Mesothelial cell of epicardium (in vitro differentiated cells): ENCODE measurements at places on chromosomes 5 and 9.

- DNase-seq: no peak
Observed at GRCh38 chr5:168209244-168209995, 82.0 kb upstream of the WWC1 start.

- no peak for DNase-seq
Observed at GRCh38 chr5:137073189-137073588, 425.9 kb downstream of the SPOCK1 start.

GRCh38 chr5:75113354-75114113 is 61.2 kb upstream of the GCNT4 start:
- no peak for DNase-seq

- DNase-seq: no peak
Observed at GRCh38 chr5:128674837-128675446, 136.9 kb upstream of the FBN2 start.

- no peak for DNase-seq
Observed at GRCh38 chr5:74446725-74447241, 193.7 kb downstream of the ENC1 start.

GRCh38 chr9:107793541-107793940 is 304.0 kb upstream of the KLF4 start:
- DNase-seq: no peak

GRCh38 chr5:93782978-93783377 is 41.6 kb upstream of the POU5F2 start:
- DNase-seq: no peak

DNA sequence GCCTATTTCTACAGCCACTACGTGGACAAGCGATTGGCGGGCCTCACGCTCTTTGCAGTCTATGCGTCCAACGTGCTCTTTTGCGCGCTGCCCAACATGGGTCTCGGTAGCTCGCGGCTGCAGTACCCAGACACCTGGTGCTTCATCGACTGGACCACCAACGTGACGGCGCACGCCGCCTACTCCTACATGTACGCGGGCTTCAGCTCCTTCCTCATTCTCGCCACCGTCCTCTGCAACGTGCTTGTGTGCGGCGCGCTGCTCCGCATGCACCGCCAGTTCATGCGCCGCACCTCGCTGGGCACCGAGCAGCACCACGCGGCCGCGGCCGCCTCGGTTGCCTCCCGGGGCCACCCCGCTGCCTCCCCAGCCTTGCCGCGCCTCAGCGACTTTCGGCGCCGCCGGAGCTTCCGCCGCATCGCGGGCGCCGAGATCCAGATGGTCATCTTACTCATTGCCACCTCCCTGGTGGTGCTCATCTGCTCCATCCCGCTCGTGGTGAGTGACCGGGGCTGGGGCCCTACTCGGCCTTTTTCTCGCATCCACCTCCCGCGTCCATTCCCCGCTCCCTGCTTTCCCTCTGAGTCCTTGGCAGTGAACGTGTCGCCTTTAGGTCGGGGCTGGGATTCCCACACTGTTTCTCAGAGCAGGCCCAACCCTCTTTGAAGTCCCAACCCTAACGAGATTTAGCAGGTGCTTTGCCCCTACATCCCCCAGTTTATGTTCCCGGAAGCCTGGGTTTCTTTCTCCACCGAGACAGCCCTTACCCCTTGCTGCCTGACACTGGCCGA is 1.8 kb downstream of the PTGER4 start:
- no peak for DNase-seq

GRCh38 chr5:81140441-81140840 is 92.7 kb upstream of the CKMT2 start:
- peak; percentile 40 for DNase-seq

GRCh38 chr5:87588316-87588715 is 175.6 kb upstream of the CCNH start:
- no peak for DNase-seq

DNA sequence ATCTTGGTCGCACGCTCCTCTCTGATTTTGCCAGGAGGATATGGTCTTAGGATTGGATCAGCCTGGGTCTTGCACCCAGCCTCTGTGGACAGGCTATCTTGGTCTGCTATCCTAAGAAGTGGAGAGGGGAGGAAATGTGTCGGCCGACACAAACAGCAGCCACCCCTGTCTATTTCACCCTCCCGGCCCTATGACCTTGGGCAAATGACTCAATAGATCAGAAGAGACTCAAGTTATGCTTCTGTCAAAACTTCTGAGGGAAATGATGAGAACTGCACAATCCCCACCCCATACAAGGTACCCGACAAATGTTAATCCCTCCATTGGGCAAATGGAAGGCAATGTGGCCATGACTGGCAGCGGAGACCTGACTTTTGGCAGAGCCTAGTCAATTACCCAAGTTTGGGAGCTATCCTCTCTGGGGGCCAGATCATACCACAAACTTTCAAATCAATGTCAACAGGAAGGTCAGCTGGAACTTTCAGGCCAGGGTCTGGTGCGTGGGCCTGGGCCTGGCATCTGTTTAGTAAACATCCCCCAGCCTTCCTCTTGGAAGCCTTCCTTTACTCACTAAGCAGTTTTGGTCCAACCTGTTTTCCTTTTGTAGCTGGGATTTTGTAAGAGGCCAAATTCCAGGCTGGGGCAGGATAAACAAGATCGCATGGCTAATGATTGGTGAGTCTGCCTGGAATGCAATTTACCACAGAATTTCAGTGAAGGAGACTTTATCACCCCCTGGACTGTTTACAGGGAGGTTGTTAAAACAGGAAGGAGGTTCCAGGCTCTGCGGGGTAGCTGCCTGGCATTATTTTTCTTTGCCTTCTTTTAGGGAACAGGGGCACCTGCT is 64.2 kb upstream of the CPEB4 start:
- DNase-seq: no peak

GRCh38 chr9:116928289-116928688 is 241.2 kb downstream of the TRIM32 start:
- DNase-seq: no peak

DNA sequence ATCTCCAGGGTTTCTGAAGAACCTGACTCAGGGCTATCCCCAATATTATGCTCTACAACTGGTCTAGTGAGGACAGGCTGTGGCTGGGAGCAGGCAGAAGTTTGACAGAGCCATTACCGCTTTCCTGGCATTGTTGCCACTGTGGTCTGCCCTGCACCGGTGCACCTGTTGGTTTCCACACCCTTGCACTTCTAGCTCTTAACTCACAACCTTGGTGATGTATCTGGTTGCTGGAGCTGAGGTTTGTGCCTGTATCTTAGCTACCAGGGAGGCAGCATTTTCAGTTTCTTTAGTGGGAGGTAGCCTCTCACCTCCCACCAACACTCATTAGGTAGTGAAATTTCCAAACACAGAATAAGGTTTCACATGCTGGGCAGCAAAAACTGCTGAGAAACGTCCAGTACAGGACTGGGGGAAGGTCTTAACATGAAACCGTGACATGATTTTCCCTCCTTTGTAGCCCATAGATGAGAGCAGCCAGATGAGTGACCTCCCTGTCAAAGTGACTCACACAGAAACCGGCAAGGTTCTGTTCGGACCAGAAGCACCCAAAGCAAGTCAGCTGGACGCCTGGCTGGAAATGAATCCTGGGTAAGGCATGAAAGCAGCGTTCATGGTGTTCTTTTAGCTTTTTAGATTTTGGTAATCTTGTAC is 57.7 kb downstream of the SMARCA2 start:
- no peak for DNase-seq

- no peak for DNase-seq
Observed at GRCh38 chr5:27788184-27788583, 749.8 kb upstream of the CDH9 start.

DNA sequence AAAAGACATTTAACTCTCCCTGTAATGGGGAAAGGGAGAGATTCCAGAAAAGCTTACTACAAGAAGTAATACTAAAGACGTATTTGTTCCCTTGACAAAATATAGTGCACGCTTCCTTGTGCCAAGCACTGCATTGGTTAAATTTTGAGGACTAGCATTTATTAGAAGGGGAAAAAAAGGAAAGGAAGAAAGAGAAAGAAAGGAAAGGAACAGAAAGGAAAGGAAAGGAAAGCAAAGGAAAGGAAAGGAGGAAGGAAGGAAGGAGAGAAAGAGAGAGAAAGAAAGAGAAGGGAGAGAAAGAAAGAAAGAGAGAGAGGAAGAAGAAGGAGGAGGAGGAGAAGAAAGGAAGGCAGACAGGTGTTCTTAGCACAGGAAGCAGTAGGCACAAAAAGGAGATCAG is 110.1 kb upstream of the CDH6 start:
- no peak for DNase-seq

DNA sequence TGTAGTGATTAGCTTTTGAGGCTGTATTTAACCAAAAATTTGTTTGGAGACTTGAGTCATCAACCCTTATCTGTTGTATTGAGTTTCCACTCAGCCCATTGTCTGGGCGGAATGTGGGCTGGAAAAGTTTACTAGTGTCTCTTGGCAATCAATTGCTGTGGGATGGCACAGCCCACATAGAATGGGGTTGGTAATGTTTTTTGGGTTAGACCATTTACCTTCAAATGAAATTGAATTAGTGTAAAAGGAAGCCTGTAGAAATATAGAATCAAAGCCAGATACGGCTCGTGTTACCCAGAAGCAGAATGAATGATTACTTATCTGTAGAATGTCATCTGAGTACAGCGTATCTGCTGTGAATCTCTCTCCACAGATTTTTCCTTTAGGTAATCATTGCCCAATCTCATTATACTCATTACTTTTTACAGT is 142.9 kb downstream of the AOPEP start:
- no peak for DNase-seq

DNA sequence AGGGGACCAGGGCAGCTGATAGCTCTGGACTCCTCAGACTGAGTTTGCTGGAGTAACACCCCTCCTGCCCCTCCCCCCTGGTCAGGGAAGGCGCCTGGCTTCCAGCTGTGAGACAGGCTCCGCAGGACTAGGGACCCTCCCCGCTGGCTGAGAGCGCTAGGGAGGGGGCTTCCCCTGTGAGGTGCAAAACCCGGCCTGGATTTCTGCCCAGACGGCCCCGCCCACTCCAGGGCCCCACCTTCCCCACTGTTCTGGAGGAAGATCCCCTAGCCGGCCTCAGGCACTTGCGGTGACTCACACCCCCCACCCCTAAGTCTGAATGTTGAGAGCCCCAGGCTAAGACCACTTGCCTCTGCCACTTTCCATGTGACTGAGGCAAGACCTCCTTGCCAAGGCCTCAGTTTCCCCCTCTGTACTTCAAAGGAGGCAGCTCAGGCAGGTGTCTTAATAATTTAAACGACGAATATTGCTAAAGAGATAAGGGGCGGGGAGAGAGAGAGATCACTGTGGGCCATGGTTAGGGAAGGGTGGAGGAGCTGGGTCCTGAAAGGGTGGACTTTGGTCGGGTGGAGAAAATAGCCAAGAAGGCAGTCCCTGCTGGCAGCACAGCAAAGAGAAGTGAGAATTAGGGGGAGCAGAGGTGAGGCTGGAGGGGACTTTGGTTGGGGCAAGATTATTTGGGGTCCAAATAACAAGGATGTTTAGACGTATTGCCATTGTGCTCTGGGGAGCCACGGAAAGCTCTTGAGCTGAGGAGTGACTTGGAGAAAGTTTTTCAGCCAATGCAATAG is 1.0 kb upstream of the DAB2IP start:
- DNase-seq: peak; percentile 92

GRCh38 chr5:141186897-141187512 is at the start of gene PCDHB9:
Gene PCDHB9 (plus strand): TSS chr5:141187161. CDS start chr5:141187319, 158 bp downstream.
- no peak for DNase-seq
